ENCODE measurements at places on chromosomes 7 and 10. TPM values are rescaled to one million over a fixed set of nuclear protein-coding genes. Genes with fewer than 3 reads are reported as not detected.

GRCh38 chr10:115654961-115655360 lies 561.8 kb downstream of the ATRNL1 start:
- no peak overlapping the region for H3K4me3 ChIP-seq
- no peak for DNase-seq
- H3K4me1 ChIP-seq, result no peaks in the 10 kb centered on the region

DNA sequence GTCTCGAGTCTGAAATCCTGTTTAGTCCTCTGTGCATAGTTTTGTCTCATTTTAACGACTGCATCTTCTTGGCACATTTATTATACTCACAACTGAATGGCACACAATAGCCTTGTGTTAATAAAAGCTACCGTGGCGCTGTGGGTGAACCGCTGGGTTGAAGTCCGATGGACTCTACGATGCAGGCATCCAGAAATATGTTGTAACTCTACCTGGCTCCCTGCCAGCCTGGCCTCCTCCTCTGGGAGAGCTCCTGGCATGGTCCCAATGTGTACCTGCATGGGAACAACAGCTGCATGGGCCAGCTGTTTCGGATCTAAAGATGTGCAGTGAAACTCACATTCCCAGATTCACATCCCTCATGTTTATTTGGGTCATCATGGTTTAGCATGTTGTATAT lies 3.7 kb upstream of the DPYSL4 start:
- H3K36me3 ChIP-seq, result no peaks in the 10 kb centered on the region
- no peak overlapping the region for H3K27ac ChIP-seq
- H3K27me3 ChIP-seq, result peaks cover 66% of the 10 kb centered on the region
- H3K4me3 ChIP-seq, result no peak overlapping the region
- H3K4me1 ChIP-seq, result no peaks in the 10 kb centered on the region
- DNase-seq, result peak; percentile 59

DNA sequence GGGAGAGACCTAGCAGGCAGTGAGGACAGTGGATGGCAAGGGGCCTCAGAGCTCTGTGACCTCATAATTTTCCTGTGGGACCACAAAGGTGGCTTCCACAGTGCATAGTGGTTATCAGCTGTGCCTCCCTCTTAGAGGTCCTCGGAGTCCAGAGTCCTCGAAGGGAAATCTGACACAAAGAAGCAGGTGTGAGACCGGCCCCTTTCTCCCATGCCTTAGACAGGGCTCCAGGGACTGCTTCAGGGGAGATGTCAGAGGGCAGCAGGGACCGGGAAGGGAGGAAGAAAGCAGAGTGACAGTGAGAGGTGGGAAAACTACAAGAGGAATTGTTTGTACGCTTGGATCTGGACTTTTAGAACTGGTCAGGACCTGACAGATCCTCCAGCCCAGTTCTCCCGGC lies 66.3 kb downstream of the BAMBI start:
- H3K27me3 ChIP-seq, result peaks cover 10% of the 10 kb centered on the region
- no peak for DNase-seq
- H3K4me3 ChIP-seq, result no peak overlapping the region
- H3K27ac ChIP-seq, result no peak overlapping the region
- no peaks in the 10 kb centered on the region for H3K36me3 ChIP-seq
- H3K4me1 ChIP-seq, result no peaks in the 10 kb centered on the region

DNA sequence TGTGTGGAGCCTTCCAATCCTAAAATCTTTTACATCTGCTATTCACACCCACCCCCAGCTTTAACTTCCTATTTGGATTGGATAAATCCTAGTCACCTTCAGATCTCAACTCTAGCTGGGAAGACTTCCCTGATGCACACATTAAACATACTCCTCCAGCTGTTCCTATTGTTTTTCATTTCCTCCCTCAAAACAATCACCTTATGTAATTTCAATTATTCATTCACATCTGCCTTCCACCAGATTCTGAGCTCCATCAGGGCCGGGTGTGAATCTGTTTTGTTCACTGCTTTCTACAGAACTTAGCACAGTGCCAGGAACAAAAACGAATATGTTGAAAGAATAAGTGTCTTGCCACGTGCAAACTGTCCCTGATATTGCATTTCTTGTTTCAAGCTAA lies 497.4 kb downstream of the PLXDC2 start:
- H3K36me3 ChIP-seq, result no peaks in the 10 kb centered on the region
- no peak overlapping the region for H3K27ac ChIP-seq
- no peaks in the 10 kb centered on the region for H3K4me1 ChIP-seq
- no peaks in the 10 kb centered on the region for H3K27me3 ChIP-seq
- no peak for DNase-seq
- no peak overlapping the region for H3K4me3 ChIP-seq

STEAP1 gene
- 41.8 TPM for total RNA-seq

DNA sequence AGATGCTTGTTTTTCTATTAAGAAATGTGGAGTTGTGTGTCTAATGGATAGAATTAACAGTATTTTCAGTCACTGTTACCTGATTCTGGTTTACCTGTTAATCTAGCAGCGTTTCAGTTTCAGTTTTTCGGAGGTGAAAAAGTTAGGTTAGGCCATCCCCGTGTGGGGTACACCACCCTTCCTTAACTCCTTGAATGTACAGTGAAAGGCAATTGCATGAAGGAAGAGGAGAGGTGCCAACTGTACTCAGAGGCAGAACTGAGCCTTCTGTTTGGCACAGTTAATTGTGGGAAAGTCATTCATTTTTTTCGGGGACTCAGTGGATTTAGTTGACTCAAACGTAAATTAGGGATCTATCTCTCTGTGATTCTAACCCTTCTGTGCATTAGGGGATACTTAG lies 35.5 kb downstream of the RPA3 start:
- peak overlapping the region; percentile 90 for H3K27ac ChIP-seq
- H3K27me3 ChIP-seq, result no peaks in the 10 kb centered on the region
- peaks cover 22% of the 10 kb centered on the region for H3K4me1 ChIP-seq
- peak overlapping the region; percentile 67 for H3K4me3 ChIP-seq
- no peak for DNase-seq

NXPH1 gene
- not detected for total RNA-seq

DENND2A gene
- total RNA-seq, result not detected

- no peaks in the 10 kb centered on the region for H3K27me3 ChIP-seq
- H3K4me3 ChIP-seq, result no peak overlapping the region
- H3K27ac ChIP-seq, result no peak overlapping the region
These were observed 20.1 kb downstream of the TMEM168 start for GRCh38 chr7:112770051-112770450.

GNAT3 gene
- not detected for total RNA-seq

GPR141 gene
- not detected for total RNA-seq

DNA sequence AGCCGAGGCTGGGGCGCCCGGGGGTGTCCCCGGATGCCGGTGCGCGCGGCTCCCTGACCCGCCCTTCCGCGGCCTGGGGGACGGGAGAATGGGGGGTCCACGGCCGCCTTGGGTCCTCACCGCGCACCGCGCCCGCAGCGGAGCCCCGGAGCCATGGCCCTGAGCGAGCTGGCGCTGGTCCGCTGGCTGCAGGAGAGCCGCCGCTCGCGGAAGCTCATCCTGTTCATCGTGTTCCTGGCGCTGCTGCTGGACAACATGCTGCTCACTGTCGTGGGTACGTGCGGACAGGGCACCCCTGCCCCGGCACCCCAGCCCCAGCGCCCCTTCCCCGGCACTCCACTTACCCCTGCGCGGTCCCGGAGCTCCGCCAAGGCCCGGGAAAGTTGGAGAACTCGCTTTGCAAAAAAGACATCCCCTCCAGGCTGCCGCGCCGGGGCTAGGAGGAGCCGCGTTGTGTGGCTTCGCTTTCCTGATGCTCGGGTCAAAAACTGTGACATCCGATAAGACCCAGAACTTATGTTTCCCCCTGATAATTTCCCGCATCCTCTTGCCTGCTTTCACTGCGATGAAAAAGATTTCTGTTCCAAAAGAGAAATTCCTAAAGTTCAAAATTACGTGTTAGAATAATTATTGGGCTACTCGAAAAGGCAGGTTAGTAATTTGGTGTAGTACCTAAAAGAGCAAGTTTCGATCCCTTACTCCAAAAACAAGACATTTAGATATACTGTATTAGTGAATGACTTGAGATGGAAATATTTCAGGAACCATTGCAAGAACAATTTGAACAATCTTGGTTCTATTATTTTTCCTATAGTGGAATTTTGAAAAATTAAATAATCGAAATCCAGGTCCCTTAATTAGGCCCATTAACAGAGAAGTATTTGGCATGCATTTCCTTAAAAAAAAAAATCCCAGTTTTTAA lies 888 bp downstream of the SLC18A2 start:
- H3K27ac ChIP-seq, result no peak overlapping the region
- DNase-seq, result no peak
- H3K4me3 ChIP-seq, result no peak overlapping the region
- H3K4me1 ChIP-seq, result no peaks in the 10 kb centered on the region
- H3K27me3 ChIP-seq, result peaks cover 44% of the 10 kb centered on the region

OPALIN gene
- total RNA-seq, result not detected

GRCh38 chr7:1325646-1326510 lies 93.2 kb downstream of the UNCX start:
- H3K27me3 ChIP-seq, result peaks cover 84% of the 10 kb centered on the region
- no peak overlapping the region for H3K4me3 ChIP-seq
- DNase-seq, result no peak
- peaks cover 8% of the 10 kb centered on the region for H3K36me3 ChIP-seq
- H3K4me1 ChIP-seq, result no peaks in the 10 kb centered on the region
- no peak overlapping the region for H3K27ac ChIP-seq

UCN3 gene
- not detected for total RNA-seq

DNA sequence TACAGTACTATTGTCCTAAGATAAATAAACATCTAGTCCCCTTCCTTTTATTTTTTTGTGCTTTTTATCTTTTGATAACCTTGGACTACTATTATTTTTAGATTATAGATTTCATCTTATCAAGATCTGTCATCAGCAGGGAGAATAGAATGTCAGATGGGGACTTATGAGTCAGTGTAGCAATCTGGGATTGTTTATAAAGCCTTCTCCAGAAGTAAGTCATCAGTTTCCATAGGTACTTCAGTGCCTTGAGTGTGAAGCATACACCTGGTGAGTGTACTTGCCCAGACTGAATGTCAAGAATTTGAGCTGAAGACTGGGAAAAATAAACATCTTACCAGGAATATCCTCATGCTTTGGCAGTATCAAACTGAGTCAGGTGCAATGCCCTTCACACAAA lies 2.1 kb downstream of the CASD1 start:
- H3K4me3 ChIP-seq, result no peak overlapping the region
- no peak for DNase-seq
- H3K27ac ChIP-seq, result no peak overlapping the region
- H3K36me3 ChIP-seq, result peaks cover 18% of the 10 kb centered on the region

GRCh38 chr10:99633832-99634231 lies 13.6 kb upstream of the SLC25A28 start:
- no peak for DNase-seq
- no peaks in the 10 kb centered on the region for H3K36me3 ChIP-seq
- H3K27me3 ChIP-seq, result peaks cover 42% of the 10 kb centered on the region
- no peak overlapping the region for H3K4me3 ChIP-seq
- H3K27ac ChIP-seq, result no peak overlapping the region

FOXI2 gene
- not detected for total RNA-seq

DNA sequence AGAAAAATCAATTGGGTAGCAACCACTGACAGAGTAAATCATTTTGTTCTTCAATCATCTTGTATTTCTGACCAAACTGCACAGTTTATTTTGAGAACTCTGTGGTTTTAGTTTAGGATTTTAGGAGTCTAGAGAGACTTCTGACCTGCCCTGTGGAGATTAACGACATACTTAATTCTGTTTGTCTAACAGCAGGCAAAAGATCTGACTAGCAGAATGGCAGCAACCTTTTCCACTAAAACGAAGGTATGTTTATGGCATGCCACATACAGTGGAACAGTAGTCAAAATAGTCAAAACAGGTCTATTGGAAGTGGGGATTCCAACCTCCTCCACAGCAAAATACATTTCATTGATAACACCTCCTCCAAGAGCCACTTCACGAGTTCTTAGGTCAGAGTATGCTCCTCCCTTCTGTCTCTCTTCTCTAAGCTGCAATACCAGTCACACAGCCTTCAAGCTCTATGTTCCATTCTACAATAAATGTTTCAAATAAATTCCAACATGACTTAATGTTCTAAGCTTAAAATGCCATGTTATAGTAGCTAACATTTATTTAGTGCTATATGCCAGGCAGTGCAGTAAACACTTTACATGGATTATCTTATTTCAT lies 34.4 kb downstream of the NRCAM start:
- H3K36me3 ChIP-seq, result no peaks in the 10 kb centered on the region
- no peak overlapping the region for H3K27ac ChIP-seq
- no peak overlapping the region for H3K4me3 ChIP-seq

SLC16A12 gene
- total RNA-seq, result 1.2 TPM

DDX21 gene
- total RNA-seq, result 144 TPM

TAS2R41 gene
- total RNA-seq, result not detected

- H3K4me3 ChIP-seq, result no peak overlapping the region
- no peaks in the 10 kb centered on the region for H3K36me3 ChIP-seq
- H3K27ac ChIP-seq, result no peak overlapping the region
These were observed 154.4 kb downstream of the GALNT17 start for GRCh38 chr7:71286336-71286735.

OR9A2 gene
- not detected for total RNA-seq

HTR5A gene
- not detected for total RNA-seq

HOXA6 gene
- total RNA-seq, result 12.4 TPM

DNA sequence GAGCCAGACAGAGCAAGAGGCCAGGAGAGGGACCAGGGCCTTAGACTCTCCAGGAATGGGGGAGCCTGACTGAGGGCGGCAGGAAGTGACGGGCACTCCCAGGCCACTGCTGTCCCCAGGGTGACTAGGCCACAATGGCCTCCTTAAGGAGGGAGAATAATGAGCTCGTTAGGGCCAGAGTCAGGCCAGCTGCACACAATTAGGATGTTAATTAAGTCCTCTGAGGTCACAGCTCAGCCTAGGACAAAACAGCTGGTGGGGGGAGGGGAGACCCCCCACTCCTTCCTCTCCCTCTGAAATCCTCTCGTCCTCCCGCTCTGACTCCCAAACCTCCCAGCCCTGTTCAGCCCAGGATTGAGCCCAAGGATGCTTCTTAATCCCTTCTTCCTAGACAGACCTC lies 143.0 kb downstream of the NEURL1 start:
- no peak overlapping the region for H3K4me3 ChIP-seq
- H3K27ac ChIP-seq, result no peak overlapping the region
- DNase-seq, result no peak
- H3K4me1 ChIP-seq, result no peaks in the 10 kb centered on the region
- peaks cover 5% of the 10 kb centered on the region for H3K36me3 ChIP-seq

ASAH2 gene
- total RNA-seq, result 3.3 TPM

AEBP1 gene
- not detected for total RNA-seq

FAM180A gene
- total RNA-seq, result not detected

GRCh38 chr7:135773464-135773863 lies 24.9 kb upstream of the FAM180A start:
- no peaks in the 10 kb centered on the region for H3K36me3 ChIP-seq
- H3K27me3 ChIP-seq, result peaks cover 15% of the 10 kb centered on the region
- DNase-seq, result no peak
- no peaks in the 10 kb centered on the region for H3K4me1 ChIP-seq

DNA sequence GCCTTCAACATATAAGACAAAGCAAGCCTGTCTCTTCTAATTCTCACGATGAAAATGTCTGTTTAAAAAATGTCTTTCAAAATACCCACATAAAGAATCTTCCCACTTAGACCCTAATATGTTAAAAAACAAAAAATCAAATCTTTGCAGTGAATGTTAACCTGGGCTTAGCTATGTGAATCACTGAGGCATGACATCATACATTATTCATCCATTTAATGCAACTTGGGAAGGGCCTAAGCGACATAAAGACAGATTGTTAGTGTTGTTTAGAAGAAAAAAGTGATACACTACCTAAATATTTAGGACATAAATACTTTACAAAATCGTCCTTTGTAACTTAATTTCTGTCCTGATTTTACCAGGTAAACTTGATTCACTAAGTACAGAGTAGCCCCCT lies 648.5 kb upstream of the NRP1 start:
- H3K4me1 ChIP-seq, result peaks cover 23% of the 10 kb centered on the region
- no peak overlapping the region for H3K4me3 ChIP-seq
- H3K36me3 ChIP-seq, result peaks cover 9% of the 10 kb centered on the region
- no peak for DNase-seq
- no peak overlapping the region for H3K27ac ChIP-seq
- no peaks in the 10 kb centered on the region for H3K27me3 ChIP-seq

TWIST1 gene
- 2.4 TPM for total RNA-seq
